ENCODE measurements at places on chromosomes 6 and 20.

- no peaks in the 10 kb centered on the region for H3K27me3 ChIP-seq
- no peak overlapping the region for H3K27ac ChIP-seq
- H3K4me1 ChIP-seq: no peaks in the 10 kb centered on the region
- H3K4me3 ChIP-seq: no peak overlapping the region
- no peak for DNase-seq
Observed at GRCh38 chr20:48186915-48187314, 401.6 kb upstream of the SULF2 start.

DNA sequence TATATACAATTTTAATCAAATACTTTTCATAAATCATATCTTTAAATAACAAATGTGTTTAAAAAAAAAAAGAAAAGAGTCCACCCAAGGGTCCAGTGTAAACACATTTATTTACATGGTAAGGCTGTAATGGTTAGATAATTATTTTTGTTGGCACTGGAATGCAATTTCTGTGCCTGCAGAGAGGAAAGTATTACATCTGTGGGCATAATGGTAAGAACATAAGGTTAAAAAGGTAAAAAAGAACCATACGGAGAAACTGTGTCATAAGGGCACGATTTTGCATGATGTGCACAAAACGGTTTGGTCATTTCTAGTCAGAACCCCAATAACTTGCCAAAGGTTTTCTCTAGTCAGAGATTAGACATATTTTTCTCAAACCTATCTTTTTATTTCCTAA is 54.3 kb downstream of the RWDD2A start:
- no peak for DNase-seq
- no peak overlapping the region for H3K27ac ChIP-seq
- no peak overlapping the region for H3K4me3 ChIP-seq
- no peaks in the 10 kb centered on the region for H3K4me1 ChIP-seq
- no peaks in the 10 kb centered on the region for H3K27me3 ChIP-seq

DNA sequence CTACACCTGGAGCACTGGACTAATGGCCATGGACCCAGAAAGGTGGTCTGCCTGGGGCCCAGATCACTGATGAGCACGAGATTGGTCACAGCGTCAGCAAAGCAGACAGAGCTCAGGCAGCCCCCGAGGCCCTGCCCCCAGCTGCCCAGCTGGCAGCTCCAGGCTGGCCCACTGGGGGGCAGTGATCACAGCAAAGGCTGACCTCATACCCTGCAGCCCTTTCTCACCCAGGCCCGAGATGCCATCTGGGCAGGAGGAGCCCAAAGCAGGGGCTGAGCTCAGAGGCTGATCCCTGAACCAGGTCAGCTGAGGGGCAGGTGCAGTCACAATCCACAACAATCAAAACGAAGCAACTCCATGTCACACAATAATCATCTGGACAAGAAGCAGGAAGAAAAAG is 4.1 kb downstream of the MAP1LC3A start:
- no peaks in the 10 kb centered on the region for H3K36me3 ChIP-seq
- DNase-seq: no peak

- no peak overlapping the region for H3K4me3 ChIP-seq
- no peak for DNase-seq
- H3K27me3 ChIP-seq: no peaks in the 10 kb centered on the region
- H3K4me1 ChIP-seq: peaks cover 14% of the 10 kb centered on the region
- no peak overlapping the region for H3K27ac ChIP-seq
- H3K36me3 ChIP-seq: no peaks in the 10 kb centered on the region
Observed at GRCh38 chr6:167757249-167757648, 69.5 kb upstream of the AFDN start.

- DNase-seq: no peak
- H3K27me3 ChIP-seq: no peaks in the 10 kb centered on the region
- H3K36me3 ChIP-seq: no peaks in the 10 kb centered on the region
- no peak overlapping the region for H3K27ac ChIP-seq
Observed at GRCh38 chr6:144952456-144953240, 667.5 kb downstream of the UTRN start.

DNA sequence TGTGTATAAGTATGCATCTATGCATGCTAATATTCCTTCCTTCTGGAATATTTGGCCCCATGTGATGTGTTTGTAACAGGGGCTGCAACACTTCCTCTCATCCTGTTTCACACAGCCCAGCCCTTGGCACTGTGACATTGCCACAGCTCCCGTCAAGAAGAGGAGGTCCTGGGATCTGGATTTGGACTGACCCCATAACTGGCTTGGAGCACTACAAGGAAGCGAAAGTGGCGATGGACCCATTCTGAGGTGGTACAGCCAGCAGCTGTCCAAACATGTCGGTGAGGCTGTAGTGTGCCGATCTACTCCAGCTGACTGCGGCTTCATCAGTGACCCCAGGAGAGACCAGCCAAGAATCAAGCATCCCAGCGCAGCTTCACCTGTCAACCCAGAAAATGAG is 18.2 kb downstream of the SYNDIG1 start:
- H3K27ac ChIP-seq: no peak overlapping the region
- no peaks in the 10 kb centered on the region for H3K4me1 ChIP-seq

- no peaks in the 10 kb centered on the region for H3K27me3 ChIP-seq
- no peak for DNase-seq
- H3K27ac ChIP-seq: no peak overlapping the region
Observed at GRCh38 chr6:108742041-108742440, 106.2 kb upstream of the ARMC2 start.

DNA sequence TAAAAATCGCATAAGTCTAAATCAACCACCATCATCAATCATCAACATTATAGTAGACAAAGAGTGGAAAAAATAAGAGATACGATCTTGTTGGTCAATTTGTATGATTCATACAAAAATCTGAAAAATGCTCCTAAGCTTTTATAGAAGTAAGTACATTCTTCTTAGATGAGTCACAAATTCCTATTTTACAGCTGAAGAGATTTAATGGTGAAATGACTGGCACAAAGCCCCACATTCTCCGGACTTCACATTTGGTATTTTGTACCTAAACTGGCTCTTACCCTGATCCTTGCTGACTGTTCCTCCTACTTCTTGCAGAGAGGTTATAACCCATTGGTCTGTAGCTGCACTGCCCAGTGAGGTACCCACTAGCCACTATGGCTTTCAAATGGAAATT is 29.9 kb upstream of the PREP start:
- H3K4me1 ChIP-seq: peaks cover 5% of the 10 kb centered on the region
- no peak overlapping the region for H3K27ac ChIP-seq
- H3K27me3 ChIP-seq: no peaks in the 10 kb centered on the region
- DNase-seq: no peak
- H3K36me3 ChIP-seq: no peaks in the 10 kb centered on the region
- no peak overlapping the region for H3K4me3 ChIP-seq

GRCh38 chr6:144408161-144408560 is 123.0 kb downstream of the UTRN start:
- H3K4me3 ChIP-seq: no peak overlapping the region
- H3K27me3 ChIP-seq: no peaks in the 10 kb centered on the region
- no peaks in the 10 kb centered on the region for H3K36me3 ChIP-seq
- no peak overlapping the region for H3K27ac ChIP-seq

- no peak for DNase-seq
- no peak overlapping the region for H3K27ac ChIP-seq
- H3K36me3 ChIP-seq: no peaks in the 10 kb centered on the region
- no peak overlapping the region for H3K4me3 ChIP-seq
- no peaks in the 10 kb centered on the region for H3K27me3 ChIP-seq
Observed at GRCh38 chr6:125951323-125951722, 5.2 kb upstream of the HINT3 start.

Data from ovary (tissue), 10 donors.